ENCODE measurements at places on chromosomes 2 and 18.

GRCh38 chr2:222447131-222447530, 22.8 kb downstream of the SGPP2 start:
- DNase-seq, result no peak

DNA sequence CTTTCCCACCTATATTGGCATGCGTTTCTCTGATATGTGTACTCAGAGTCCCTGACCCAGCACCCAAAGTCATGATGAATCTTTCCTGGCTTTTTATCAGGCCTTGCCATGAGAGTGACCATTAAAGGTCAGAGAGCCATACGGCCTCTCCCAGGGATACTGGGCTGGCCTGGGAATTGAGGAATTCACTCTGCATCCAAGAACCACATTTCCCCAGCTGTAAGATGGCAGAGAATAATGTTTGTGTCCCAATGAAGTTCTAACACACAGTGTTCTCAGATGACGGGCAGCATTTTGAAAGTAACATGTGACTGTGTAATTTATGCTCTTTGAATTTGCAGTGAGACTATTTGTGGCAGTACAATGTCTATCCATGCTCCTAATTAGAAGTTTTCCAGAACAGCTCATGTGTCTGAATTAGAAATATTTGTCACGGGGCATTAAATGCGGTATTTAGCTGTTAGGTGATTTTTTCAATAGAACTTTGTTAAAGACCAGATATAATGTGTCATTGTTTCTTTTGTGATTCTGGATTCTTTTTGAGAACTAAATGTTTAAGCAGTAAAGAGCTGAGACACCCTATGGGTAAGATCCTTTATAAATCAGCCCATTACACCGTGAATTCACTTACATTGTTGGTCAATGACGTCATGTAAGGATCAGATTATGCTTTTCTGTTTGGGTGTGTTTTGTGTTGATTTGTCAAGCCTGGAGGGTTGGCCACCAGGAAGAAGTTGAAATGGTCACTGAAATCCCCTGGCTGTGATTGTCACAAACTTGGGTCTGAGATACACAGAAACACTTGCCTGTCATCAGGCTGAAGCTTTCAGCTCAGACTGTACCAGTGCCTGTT, 7.3 kb upstream of the SLC3A1 start:
- no peak for DNase-seq

- DNase-seq, result no peak
Measured at GRCh38 chr2:218638372-218638771, 21.1 kb downstream of the ZNF142 start.

GRCh38 chr2:190575263-190575662, 40.7 kb upstream of the NEMP2 start:
- no peak for DNase-seq

- DNase-seq, result no peak
Measured at GRCh38 chr18:7633171-7633570, 66.1 kb downstream of the PTPRM start.

DNA sequence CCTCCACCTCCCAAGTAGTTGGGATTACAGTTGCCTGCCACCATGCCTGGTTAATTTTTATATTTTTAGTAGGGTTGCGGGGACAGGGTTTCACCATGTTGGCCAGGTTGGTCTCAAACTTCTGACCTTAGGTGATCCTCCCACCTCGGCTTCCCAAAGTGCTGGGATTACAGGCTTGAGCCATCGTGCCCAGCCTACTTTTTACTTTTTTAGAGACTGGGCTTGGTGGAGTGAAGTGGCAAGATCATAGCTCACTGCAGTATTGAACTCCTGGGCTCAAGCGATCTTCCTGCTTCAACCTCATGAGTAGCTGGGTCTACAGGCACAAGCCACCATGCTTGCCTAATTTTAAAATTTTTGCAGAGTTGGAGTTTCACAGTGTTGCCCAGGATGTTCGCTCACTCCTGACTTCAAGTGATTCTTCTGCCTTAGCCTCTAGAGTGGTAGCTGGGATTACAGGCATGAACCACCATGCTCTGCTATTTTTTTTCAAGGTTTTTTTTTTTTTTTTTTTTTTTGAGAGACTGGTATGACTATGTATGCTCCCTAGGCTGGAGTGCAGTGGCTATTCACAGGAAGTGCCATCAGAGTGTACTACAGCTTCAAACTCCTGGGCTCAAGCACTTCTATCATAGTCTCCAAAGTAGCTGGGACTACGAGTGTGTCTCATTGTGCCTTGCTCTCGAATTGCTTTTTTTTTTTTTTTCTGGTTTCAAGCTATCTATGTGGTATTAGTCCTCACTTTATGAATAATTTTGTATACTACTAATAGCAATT, 11.9 kb downstream of the MSH2 start:
- DNase-seq, result no peak

DNA sequence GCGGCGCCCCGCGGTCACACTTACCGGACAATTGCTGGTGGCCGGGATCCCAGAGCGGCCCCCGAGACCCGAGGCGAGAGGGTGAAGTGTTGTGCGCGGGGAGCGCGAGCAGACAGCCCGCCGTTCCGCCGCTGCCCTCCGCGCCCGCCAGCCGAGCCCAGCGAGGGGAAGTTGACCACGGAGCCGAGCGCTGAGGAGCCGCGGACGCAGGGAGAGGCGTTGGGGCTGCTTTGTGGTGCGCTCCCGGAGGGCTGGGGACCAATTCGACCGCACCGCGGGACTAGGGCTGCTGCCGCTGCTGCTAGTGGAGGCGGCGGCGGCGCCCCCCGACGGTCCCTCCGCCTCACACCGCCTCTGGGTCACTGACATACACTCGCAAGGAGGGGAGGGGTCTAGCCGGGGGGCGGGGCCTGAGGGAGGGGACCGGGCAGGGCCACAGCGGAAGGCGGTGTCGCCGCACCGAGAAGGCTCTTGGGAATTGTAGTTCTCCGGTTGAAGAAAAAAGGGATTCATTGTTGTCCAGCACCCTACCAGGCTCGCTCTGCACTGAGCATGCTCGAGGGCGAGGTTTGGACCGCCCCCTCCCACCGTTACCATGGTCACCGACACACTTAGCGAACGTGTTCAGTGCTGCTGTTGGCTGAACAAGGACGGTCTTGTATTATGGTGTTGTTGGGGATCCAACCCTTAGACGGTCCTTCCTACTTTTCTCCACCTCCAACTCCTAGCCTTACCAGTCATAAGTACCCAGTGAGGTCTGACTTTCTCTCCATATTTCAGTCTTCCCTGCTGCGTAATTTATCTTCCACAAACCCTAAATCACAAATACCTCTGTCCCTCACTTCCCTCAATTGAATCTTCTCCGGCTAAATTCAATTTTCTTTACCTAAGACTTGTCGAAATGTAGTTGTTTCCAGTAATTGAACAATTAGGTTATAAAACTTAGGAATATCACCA, at the start of gene PELI1:
Gene PELI1 (minus strand): TSS at position 364 of the 957 bp plus-strand sequence. CDS start 36,110 bp downstream, outside the sequence.
- DNase-seq, result peak; percentile 97

DNA sequence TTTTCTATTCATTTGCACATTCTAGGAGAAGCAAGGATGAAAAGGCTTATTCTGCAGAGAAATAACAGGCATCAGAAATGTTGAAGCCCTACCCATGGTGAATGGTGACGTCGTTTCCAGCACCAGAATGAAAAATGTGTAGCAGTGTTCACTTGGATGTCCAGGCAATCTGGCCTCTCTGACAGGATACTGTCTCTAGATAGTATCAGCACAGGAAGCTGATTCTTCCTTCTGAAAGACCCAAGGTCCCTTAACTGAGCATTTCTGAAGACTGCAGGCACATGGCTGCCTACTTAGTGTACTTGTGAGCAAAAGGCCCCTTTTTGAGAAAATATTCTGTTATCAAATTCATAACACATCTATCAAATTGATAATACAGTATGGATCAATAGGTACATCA, 234.1 kb downstream of the XIRP2 start:
- no peak for DNase-seq

DNA sequence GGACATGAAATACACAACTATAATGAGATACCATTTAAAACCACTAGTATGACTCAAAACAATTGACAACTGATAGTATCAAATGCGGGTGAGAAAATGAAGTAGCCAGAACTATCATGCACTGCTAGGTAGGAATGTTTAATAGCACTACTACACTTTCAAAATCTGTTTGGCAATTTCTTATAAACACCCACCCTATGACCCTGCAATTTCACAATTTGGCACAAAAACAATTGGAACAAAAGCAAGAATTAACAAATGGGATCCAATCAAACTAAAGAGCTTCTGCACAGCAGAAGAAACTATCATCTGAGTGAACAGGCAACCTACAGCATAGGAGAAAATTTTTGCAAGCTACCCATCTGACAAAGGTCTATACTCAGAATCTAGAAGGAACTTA, 431.2 kb upstream of the GYPC start:
- no peak for DNase-seq

DNA sequence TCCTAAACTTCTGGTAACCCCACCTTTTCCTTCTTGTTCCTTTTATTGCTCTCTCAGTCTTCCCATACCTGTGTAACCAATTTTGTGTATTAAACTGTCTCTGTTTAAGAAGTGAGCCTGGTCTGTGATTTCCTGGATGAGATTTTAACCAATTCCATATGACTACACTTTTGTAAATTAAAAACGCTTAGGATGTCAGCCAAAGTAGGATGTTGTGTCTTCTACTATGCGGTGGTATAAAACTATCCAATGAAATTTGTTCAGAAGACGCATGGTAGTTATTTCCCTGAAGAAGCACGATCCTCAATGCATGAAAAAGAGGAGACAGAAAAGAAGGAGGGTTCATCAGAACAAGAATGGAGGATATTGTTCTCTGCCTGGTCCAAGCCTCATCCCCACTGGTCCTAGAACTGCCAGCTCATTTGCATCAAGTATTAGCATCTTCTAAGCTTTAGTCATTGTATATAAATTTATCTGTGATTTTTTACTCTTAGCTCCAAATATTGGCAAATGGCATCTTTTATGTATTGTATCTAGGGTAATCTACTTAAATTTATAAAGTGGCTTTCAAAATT, 127.4 kb downstream of the TGIF1 start:
- DNase-seq, result no peak

DNA sequence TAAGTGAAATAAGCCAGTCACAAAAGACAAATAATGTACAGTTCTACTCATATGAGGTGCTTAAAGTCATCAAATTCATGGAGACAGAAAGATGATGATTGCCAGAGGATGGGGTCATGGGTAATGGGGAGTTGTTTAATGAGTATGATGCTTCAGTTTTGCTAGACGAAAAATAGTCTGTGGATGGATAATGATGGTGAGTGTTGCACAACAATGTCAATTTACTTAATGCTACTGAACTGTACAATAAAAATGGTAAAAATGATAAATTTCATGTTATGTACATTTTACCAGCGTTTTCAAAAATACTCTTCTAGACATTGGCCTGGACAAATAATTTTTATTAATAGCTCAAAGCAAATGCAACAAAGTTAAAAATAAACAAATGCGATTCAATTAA, 118.5 kb upstream of the KYNU start:
- DNase-seq, result no peak

- DNase-seq, result no peak
Measured at GRCh38 chr2:217468042-217468830, 534.6 kb downstream of the TNS1 start.

- DNase-seq, result no peak
Measured at GRCh38 chr2:40148334-40148733, 303.6 kb downstream of the SLC8A1 start.

DNA sequence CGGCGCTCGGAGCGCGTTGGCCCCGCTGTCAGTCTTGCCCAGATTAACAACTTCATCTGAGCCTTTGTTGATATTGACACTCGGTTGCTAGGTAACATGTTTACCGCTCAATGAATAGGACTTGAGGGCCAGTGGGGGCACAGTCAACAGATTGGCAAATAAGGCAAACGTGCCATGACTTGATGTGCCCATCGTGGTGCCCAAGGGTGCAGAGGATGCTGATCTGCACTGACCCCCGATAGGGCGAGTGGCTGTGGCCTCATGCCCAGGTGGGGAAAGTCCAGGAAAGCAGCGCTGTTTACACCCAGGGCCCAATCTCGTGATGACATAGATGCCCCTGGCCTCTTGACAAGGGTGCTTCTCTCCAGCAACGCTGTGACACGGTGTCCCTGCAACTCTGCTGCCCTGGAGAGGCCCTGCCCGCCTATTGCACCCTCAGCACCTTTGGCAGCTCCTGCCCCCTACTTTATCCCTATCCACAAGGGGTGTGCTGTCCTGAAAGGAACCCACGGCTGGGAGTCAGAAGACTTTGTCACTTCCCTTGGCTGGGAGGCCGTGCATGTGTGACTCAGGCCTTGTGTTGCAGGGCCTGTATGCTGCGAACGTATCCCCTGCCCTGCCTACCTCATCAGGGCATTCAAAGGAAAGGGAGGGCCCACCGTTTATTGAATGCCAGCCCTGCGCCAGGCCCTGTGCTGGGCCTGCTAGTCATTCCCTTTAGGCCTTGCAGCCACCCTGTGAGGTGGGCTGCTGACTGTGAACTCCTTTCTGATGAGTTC, 158.0 kb downstream of the INHBB start:
- no peak for DNase-seq

GRCh38 chr2:98747888-98748287, 17.0 kb upstream of the MGAT4A start:
- DNase-seq, result no peak

- DNase-seq, result no peak
Measured at GRCh38 chr2:27105981-27106380, 12.9 kb downstream of the CGREF1 start.

DNA sequence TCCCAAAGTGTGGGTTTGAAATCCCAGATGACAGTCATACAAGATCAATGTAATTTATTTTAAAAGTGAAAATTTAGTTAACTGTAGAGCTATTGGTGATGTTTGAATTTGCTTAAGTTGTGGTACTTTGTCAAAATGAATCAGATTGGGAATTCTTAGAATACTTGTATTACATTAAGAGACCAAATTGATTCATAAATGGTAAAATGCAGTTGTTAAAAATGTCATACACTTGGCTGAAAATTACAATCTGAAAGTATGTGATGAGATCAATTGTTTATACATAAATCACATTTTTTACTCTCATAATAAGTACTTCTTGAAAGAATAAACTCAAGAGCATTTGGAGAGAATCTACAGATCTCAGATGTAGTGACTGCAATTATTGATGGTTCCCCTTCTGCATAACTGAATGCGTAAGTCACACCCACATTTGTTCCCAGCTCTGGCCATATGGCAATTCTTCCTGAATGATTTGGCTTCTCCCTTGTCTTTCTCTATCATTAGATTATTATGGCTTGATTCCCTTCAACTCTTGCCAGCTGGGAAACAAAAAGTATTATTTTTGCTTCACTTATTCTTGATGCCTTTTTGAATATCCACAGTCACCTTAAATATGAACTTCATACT, 558.5 kb downstream of the CPS1 start:
- no peak for DNase-seq
